ENCODE measurements at places on chromosomes 1 and 21.
A peak's percentile ranks its signal among the peaks of the same experiment; 100 is the strongest.

- H3K27me3 ChIP-seq: no peaks in the 10 kb centered on the region
- no peaks in the 10 kb centered on the region for H3K4me1 ChIP-seq
- H3K27ac ChIP-seq: no peak overlapping the region
- no peak overlapping the region for H3K4me3 ChIP-seq
- H3K36me3 ChIP-seq: no peaks in the 10 kb centered on the region
Measured at GRCh38 chr1:85952460-85952859, 204.1 kb downstream of the COL24A1 start.

DNA sequence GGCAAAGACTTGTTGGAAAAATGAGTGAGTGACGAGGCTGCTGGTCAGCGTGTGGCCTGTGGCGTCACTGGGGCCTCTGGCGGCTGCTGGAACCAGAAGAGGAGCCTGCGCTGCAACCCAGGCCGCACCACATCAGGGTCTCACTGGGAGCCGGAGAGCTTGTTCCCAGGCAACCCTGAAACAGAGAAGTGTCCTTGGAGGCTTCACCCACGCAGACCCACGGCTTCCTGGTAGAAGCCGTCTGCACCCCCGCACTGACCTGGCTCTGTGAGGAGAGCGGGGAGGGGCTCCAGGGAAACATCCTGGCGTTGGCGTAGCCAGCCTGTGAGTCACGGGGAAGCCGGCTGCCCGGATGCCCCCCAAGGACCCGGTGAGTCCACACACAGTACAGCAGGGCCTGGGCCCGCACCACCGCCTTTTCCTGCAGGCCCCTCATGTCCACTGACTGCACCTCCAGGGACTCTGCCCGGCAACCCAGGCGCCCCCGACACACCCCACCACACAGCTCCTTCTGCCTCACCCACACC, 57.4 kb downstream of the COL6A1 start:
- no peak overlapping the region for H3K4me3 ChIP-seq
- DNase-seq: peak; percentile 70
- no peaks in the 10 kb centered on the region for H3K36me3 ChIP-seq
- H3K4me1 ChIP-seq: no peaks in the 10 kb centered on the region
- no peak overlapping the region for H3K27ac ChIP-seq

GRCh38 chr1:203926025-203926540, 64.7 kb downstream of the SNRPE start:
- H3K27ac ChIP-seq: no peak overlapping the region
- no peak overlapping the region for H3K4me3 ChIP-seq
- H3K27me3 ChIP-seq: no peaks in the 10 kb centered on the region
- DNase-seq: no peak
- H3K36me3 ChIP-seq: no peaks in the 10 kb centered on the region

DNA sequence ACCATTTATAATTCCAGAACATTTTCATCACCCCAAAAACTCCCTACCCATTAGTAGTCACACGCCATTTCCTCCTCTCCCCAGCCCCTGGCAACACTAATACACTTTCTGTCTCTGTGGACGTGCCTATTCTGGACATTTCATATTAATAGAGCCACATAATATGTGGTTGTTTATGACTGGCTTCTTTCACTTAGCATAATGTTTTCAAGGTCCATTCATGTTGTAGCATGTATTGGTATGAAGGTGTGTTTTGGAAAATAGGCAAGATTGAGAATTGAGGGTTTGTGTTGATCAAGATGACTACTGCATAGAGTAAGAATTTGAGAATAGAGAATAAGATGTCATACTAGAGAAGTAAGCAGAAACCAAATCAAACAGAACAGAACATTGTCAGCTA, 67.5 kb downstream of the ZFYVE9 start:
- H3K4me3 ChIP-seq: no peak overlapping the region
- DNase-seq: no peak
- peaks cover 2% of the 10 kb centered on the region for H3K4me1 ChIP-seq
- no peak overlapping the region for H3K27ac ChIP-seq
- no peaks in the 10 kb centered on the region for H3K27me3 ChIP-seq
- H3K36me3 ChIP-seq: no peaks in the 10 kb centered on the region

- H3K36me3 ChIP-seq: no peaks in the 10 kb centered on the region
- no peak for DNase-seq
- H3K27me3 ChIP-seq: no peaks in the 10 kb centered on the region
- no peak overlapping the region for H3K4me3 ChIP-seq
Measured at GRCh38 chr1:83834621-83835264, 164.2 kb downstream of the TTLL7 start.

GRCh38 chr1:86828024-86828423, 85.9 kb downstream of the SELENOF start:
- no peaks in the 10 kb centered on the region for H3K36me3 ChIP-seq
- H3K4me1 ChIP-seq: no peaks in the 10 kb centered on the region
- H3K4me3 ChIP-seq: no peak overlapping the region

Measured in upper lobe of right lung (tissue), 1 donor.